ENCODE measurements at places on chromosomes 2 and 18.

DNA sequence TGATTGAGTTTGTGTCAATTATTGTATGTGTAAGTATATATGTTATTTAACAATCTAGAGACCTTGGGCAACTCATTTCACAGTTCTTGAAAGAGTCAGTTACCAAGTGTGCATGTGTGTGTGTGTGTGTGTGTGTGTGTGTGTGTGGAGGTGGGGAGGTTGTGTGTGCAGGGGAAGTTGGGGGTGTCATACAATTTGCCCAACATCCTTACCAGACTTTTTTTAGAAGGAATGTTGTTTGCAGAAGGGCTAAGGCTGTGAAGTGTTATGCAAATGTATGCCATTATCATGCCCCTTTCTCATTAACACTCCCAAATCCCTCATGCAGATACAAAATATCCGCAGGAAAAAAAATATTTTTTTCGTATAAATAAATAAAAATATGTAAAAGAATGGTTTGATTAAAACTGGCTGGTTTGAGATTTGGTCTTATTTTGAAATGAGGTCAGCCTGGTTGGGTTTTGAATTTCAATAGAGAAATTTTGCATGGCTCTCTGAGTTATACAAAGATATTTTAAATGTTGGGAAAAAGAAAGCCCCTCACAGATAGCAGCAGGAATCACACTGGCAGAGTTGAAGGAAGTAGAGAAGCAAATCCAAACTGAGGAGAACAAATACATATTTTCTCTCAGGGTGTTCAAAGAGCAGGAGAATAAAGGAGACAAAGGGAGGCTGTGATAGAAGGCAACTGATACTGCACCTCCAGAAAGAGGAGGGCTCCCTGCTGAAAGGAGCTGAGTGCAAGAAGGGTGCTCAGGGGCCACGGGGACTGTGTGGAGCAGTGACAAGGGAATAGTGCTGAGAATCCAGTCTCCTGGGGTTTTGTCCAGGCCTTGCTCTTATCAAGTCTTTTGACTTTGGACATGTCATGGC lies 1365.5 kb upstream of the CELF4 start:
- no peak for DNase-seq

GRCh38 chr2:71802556-71802955 lies 345.1 kb downstream of the CYP26B1 start:
- no peak for DNase-seq

GRCh38 chr2:19632403-19632991 lies 269.3 kb downstream of the TTC32 start:
- no peak for DNase-seq

DNA sequence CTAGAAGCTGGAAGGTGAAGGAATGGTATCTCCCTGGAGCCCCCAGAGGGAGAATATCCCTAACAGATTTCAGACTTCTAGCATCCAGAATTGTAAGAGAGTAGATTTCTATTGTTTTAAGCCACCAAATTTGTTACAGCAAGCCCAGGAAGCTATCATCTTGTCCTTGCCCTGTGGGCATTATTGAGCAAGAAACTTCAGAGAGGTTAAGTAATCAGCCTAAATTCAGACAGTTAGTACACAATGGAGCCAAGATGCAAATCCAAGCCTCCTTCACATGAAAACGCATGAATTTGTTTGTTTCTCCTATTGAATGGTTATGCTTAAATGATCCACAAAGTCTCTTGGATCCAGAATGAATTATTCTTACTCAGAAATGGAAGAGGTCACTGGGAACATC lies 55.2 kb upstream of the TRIB2 start:
- DNase-seq: no peak

DNA sequence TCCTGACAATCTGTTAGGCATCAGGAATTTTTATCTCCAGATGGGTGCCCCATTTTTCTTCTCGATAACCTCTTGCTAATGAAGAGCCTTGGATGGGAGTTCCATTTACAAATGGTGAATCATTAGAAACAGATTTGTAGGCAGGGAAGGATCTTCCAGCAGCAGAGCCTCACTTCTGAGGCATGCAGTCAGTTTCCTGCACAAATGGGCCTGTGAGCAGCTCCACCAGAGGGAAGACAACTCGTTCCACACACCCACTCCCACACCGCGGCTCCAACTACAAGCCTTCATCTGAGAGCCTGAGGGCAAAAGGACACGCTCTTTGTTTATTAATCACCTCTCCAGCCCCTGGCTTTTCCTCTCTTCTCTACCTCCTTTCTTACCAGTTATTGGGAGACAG lies 108.5 kb downstream of the CTAGE1 start:
- no peak for DNase-seq

DNA sequence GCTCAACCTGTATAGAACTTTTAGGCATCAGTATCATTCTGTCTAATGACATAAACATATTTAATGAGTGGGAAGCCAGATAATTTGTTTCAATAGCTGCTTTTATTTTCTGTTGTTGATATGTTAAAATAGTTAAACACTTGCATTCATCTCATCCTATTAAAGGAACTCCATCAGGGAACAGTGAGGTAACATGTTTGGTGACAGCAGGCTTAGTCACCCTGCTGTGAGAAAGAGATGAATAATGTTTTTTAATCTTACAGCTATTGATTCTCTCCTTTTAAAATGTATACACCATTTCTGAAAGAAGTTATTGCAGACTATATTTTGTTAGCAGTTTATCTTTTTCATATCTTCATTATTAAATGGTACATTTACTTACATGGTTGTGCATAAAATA lies 123.3 kb upstream of the CWC22 start:
- no peak for DNase-seq

DNA sequence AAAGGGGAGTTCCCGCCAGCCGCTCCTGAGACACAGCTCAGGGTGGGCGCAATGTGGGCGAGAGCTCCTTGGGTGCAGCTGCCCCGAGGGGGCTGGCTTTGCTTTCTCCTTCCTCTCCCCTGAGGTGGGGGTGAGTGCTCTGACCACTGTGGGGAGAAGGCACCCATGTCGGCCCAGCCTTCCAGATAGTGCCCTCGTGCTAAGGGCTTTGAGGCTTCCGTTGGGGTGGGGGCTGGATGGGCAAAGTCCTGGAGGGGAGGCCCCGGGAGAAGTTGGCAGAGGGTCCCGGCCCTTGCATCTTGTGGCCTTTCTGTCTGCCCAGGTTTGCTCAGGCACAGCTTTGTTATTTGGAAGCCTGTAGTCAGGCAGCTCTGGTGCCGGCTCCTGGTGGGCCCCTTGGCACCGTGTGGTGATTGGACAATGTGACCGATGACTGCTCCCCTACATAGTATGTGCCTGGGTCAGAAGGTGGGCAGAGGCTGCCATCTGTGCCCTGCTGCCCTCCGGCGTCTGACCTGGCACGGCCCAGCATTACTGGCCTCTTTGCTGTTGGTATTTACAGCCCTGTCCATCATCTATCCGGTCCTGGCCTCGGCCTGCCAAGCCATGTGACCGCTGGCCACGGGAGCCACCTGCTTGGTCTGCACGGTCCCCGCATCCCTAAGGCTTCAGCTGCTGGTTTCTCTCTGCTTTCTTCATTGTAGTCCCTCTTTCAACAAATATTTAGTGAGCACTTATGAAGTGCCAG lies 50.8 kb downstream of the TWIST2 start:
- no peak for DNase-seq

DNA sequence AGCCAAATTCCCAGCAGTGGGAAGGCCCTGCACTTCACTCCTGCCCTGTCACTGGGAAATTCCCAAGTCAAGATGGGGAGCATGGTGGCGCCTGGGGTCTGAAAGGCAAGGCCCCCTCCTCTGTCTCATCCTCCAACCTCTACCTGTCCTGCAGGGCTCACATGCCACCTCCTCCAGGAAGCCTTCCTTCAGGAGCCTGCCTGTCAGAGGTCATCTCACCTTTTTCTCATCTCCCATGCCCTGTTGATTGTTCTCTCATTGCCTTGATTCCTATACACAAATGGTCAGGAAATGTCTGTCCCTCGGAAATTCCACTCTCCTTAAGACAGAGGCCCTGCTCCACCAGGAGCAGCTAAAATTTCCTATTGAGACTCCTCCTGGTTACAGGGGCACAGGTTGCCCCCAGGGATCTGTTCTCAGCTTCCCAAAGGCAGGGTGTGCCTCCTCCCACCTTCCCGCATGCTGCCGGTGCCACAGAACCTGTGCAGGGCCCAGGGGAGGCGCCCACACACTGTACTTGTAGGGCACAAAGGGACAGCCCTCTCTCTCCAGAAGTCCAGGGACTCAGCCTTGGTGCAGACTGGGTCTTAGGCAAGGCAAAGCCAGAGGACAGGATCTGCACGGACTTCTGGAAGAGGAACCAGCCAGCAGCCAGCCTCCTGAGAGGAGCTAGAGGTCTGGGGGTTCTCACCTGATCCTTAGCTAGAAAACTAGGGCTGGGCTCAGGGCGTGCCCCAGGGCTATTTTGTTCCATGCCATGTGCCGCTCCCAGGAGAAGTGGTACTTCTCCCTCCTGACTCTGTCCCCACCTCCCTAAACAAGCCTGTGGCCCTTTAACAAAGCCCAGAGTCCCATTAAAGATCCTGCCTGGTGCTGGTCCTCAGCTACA lies 12.9 kb downstream of the HES6 start:
- no peak for DNase-seq

GRCh38 chr2:172985139-172985892 lies 90.3 kb upstream of the MAP3K20 start:
- no peak for DNase-seq

- DNase-seq: no peak
Observed at GRCh38 chr2:37365669-37366068, 21.2 kb downstream of the QPCT start.

- DNase-seq: no peak
Observed at GRCh38 chr2:60523963-60524362, 29.5 kb downstream of the BCL11A start.

- no peak for DNase-seq
Observed at GRCh38 chr2:167697948-167698347, 549.4 kb downstream of the STK39 start.

Measured in suprapubic skin (tissue), 4 donors.